ENCODE measurements at places on chromosomes 12 and 14. TPM values are rescaled to one million over a fixed set of nuclear protein-coding genes. Genes with fewer than 3 reads are reported as not detected.

- no peak for DNase-seq
Observed at GRCh38 chr14:55814873-55815272, 234.9 kb downstream of the KTN1 start.

- no peak for DNase-seq
Observed at GRCh38 chr12:106631150-106631549, 48.3 kb downstream of the RFX4 start.

RD3L gene
- not detected for polyA plus RNA-seq

PLD4 gene
- polyA plus RNA-seq, result 2.5 TPM

GRCh38 chr12:98745578-98746391 lies 100.7 kb downstream of the APAF1 start:
- no peak for DNase-seq

GRCh38 chr12:49389387-49389703 lies 22.1 kb downstream of the SPATS2 start:
- DNase-seq, result no peak

LRFN5 gene
- polyA plus RNA-seq, result 13.4 TPM

GRCh38 chr12:65942102-65942501 lies 117.8 kb downstream of the HMGA2 start:
- DNase-seq, result no peak

- DNase-seq, result no peak
Observed at GRCh38 chr12:4587108-4587507, 25.1 kb downstream of the DYRK4 start.

PRH2 gene
- polyA plus RNA-seq, result 0.50 TPM

TMEM119 gene
- polyA plus RNA-seq, result 15.0 TPM

GRCh38 chr14:99968941-99969340 lies 96.3 kb upstream of the EVL start:
- no peak for DNase-seq

DNA sequence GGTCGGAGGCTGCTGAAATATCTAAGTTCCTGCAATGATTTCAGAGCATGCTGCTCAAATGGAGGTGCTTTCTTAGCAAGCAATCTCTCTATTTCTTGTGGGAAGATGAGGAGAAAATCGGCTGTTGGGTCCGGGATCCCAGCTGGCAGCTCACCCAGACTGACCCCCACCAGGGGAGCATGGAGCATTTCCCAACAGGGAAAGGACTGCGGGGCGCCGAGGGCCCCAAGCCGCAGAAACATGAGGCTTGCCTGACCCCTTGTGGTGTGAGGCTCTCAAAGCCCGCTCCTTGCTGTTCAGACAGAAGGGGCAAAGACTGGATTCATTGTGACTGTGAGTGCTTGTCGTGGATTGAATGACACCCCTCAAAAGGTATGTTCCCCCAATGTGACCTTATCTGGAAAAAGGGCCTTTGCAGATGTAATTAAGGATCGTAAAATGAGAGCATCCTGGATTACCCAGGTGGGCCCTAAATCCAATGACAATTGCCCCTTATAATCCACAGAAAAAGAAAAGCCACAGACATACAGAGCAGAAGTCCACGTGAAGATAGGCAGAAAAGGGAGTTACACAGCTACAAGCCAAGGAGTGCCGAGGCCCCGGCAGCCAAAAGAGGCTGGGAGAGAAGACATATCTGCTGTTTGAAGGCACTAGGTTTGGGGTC lies 116.3 kb upstream of the VASH1 start:
- DNase-seq, result peak; percentile 34

ADAM21 gene
- polyA plus RNA-seq, result 0.93 TPM

DNA sequence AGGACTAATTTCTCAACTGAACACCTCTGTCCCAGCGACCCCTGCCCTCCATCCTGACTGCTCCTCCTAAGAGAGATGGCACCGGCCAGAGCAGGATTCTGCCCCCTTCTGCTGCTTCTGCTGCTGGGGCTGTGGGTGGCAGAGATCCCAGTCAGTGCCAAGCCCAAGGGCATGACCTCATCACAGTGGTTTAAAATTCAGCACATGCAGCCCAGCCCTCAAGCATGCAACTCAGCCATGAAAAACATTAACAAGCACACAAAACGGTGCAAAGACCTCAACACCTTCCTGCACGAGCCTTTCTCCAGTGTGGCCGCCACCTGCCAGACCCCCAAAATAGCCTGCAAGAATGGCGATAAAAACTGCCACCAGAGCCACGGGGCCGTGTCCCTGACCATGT lies 756 bp downstream of the RNASE7 start:
- DNase-seq, result no peak

DNA sequence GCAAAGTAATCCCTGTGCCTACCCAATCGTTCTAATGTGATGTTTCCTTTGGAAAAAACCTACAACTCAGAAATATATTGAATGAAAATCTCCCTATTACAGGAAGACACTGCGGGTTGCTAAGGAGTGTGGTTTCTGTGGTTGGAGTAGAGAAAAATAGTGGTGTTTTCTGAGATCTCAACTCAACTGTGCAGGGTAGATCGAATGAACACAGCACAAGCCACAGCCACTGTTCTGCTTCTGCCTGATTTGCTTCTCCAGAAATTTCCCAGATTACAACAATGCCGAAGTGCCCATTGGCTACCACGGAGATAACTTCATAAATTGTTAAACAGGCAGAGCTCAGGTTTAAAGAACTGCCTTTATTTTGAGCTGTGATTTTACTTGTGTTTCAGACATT lies 480.4 kb downstream of the DIO2 start:
- no peak for DNase-seq

DNA sequence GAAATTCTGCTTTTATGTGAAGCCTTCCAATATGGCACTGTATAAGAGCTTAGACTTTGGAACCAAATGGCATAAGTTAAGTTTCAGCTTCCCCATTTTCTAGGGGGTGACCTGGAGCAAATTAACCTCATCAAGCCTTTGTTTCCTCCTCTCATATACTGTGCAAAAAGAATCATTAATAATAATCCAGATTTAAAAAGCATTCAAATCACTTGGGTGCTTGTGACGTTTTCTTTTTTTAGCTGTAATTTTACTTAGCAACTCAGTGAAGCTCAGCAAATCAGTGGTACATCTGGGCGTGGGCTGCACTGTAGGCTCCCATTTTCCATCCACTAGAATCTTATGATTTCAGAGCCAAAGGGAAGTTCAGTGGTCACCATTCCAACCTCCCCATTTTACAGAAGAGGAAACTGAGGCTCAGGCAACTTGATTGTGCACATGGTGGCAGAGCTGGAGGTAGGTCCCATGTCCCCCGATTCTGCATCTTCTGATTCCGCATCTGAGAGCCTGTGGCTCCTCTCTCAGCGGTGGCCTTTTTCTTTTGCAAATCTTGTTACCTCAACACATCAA lies 131.2 kb downstream of the SNAPC1 start:
- no peak for DNase-seq

GRCh38 chr12:45572114-45572513 lies 157.4 kb upstream of the ARID2 start:
- no peak for DNase-seq

- no peak for DNase-seq
Observed at GRCh38 chr12:70094467-70094866, 148.8 kb upstream of the CNOT2 start.

GRCh38 chr12:57153415-57153997 lies 6.1 kb upstream of the LRP1-AS start:
- DNase-seq, result no peak

KCNK10 gene
- polyA plus RNA-seq, result 0.27 TPM

DNA sequence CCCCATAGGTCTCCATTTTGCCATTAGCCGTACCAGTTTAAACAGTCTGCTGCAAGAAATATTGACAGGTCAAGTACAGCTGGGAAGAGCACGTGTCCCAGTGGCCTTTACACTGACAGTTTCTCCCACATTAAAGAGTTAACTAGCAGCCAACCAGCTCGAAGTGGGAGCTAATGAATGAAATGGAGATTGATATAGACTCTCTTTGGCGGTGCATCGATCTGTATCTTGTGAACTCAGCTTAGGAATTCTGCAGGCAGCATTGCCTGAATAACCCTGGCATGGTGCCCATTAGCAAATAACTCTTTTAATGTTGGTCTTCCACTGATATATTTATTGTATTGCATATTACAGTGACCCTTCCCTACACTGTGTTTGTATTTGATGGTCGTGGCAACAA lies 319.4 kb downstream of the EGLN3 start:
- no peak for DNase-seq

PLA2G1B gene
- 0.27 TPM for polyA plus RNA-seq

DNA sequence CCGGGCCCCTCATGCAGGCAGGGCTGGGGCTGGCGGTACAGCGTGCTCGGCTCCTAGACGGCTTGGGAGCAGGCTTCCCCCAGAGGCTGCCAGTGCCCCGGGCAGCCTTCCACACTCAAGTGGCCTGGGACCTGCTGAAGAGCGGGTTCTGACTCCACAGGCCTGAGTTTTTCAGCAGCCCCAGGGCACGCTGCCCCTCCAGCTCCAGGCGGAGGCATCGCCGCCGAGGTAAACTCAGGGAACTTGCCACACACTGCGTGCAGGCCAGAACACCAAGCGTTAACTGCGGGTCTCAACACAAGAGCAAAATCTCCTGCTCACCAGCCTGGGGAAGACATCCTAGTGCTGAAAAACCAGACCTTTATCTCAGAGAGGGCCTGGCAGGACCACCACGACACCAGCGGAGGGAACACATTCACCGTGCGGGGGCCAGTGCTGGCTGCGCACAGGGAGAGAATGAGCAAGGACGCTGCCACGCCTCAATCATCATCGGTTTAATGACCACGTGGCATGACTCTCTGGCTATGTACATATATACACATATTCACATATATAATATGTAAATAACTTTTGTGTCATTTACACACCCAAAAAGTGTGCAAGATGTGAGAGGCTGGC lies 21.3 kb downstream of the PSMC1 start:
- DNase-seq, result no peak

GRCh38 chr12:120261951-120262851 lies 3.3 kb downstream of the PXN start:
- no peak for DNase-seq

NAB2 gene
- polyA plus RNA-seq, result 40.8 TPM

SPIC gene
- not detected for polyA plus RNA-seq

DNA sequence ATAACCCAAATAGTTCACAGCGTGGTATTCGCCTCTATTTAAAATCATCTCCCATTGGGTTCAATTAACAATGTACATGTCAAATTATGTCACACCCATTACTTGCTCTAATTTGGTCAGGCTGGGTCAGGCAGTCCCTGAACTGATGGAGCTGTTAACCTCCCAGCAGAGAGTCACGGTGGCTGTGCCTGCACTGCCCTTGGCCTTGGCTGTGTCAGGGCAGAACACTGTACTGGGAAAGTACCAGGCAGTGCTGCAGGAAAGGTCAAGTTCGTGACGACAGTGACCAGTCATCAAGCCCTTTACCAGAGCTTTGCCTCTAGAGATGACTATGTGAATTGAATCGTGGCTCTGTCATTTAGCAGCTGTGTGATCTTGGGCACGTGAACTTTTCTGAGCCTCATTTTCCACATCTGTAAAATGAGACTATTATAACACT lies 100.0 kb downstream of the ARF6 start:
- no peak for DNase-seq

DNA sequence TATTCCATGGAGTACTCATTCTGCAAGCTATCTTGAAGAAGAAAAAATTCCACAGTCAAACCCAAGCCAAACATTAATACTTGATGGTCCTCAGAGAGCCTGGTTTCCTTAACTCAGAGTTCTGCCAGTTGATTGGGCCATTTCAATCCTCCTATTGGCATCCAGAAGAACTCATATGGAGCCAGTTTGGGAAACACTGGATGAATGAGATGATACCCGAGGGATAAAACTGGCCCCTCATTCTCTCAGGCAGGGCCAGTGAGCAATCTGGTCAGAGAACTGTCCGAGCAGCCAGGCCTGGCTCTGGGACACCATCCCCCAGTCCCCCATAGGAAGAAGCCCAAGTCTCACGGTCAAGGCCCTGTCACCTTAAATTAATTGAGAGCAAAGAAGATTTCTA lies 48.8 kb downstream of the NUAK1 start:
- DNase-seq, result no peak

ETFBKMT gene
- 5.4 TPM for polyA plus RNA-seq

DNA sequence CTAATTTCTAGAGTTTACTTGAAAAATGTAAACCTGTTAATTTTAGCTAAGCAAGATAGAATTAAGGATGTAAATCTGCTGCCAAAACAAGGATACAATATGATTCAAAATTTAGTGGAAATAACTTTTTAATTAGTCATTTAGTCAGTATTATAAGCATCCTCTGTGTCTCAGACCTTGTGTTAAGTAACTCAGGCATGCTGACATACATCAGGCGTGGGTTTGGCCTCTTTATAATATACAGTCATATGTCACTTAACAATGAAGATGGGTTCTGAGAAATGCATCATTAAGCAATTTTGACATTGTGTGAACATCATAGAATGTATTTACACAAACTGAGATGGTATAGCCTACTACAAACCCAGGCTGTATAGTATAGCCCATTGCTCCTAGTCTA lies 386.9 kb downstream of the ZFP36L1 start:
- no peak for DNase-seq

GRCh38 chr14:54807428-54807827 lies 95.2 kb downstream of the GCH1 start:
- peak; percentile 50 for DNase-seq

- no peak for DNase-seq
Observed at GRCh38 chr12:64666054-64666914, 56.0 kb downstream of the RASSF3 start.

DNA sequence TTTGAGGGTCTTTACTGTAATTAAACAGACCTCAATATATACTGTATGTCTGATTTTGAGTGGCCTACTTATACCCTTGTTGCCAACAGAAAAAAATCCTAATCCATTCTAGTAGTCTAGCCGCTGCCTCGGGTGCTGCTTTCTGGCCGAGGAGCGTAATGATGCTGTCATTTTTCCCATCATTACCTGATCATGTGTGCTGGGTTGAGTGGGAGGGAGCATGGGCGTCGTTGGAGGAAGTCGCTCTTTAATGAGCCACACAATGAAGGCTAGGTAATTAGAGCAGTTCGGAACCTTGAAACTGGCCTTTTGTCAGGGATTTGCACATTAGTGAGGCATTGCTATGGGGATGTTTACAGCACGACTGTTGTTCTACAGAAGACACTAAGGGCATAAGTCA lies 76.1 kb upstream of the RFX4 start:
- no peak for DNase-seq

DPPA3 gene
- polyA plus RNA-seq, result 0.17 TPM

DNA sequence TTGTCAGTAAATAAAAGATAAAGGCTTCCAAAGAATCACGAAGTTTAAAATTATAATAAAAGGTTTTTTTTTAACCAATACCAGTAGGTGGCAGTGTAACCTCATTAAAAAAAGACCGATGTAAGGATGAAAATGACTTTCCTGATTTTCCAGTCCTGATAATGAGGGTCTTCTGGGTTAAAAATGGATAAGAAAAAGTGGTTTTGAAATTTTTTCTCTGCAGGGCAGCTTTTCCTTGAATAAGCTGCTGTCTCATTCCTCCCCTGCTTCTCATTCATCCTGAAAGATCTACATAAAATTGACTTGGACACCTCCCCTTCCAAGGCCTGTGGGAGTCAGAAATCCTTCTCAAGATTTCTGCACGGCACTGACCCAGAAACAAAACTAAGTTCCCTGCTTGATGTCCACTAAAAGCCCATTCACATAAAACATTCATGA lies 58.9 kb upstream of the FBXO33 start:
- peak; percentile 61 for DNase-seq

DNA sequence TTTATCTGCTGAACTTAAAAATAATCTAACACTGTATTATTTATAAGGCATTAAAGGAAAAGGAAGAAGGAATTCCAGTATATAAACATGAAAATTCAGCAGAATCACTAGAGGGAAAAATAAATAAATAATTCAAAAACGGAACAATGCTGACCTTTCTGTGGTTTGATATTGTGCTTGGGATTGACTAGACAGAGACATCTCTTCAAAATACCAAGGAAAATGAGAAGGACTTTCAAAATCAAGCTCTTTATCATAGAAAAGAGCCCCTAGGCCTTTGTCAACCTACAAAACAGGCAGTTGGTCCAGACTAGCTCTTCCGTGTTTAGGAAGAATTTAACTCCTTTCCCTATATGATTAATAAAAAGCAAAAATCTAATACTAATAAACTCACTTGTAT lies 6.3 kb upstream of the FLRT2 start:
- no peak for DNase-seq
